Stimulated activated CD4-positive, alpha-beta T cell treated with anti-CD3 and anti-CD28 coated beads, Interleukin-12 subunit alpha, Interleukin-12 subunit beta, amount 100 ng/mL, for 24 hours (primary cell): ENCODE measurements at places on chromosomes 1 and 21.

DNA sequence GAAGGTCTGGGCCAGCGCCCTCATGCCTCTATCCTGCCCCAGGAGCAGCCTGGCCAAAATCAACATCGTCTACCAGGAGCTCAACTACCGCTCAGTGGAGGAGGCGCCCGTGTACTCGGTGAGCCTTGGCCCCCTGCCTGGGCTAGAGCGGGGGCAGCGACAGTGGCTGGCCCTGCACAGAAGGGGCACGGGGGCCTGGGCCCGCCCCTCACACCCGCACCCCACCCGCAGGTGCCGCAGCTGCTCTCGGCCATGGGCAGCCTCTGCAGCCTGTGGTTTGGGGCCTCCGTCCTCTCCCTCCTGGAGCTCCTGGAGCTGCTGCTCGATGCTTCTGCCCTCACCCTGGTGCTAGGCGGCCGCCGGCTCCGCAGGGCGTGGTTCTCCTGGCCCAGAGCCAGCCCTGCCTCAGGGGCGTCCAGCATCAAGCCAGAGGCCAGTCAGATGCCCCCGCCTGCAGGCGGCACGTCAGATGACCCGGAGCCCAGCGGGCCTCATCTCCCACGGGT is 10.8 kb downstream of the SCNN1D start:
- no peak for DNase-seq

DNA sequence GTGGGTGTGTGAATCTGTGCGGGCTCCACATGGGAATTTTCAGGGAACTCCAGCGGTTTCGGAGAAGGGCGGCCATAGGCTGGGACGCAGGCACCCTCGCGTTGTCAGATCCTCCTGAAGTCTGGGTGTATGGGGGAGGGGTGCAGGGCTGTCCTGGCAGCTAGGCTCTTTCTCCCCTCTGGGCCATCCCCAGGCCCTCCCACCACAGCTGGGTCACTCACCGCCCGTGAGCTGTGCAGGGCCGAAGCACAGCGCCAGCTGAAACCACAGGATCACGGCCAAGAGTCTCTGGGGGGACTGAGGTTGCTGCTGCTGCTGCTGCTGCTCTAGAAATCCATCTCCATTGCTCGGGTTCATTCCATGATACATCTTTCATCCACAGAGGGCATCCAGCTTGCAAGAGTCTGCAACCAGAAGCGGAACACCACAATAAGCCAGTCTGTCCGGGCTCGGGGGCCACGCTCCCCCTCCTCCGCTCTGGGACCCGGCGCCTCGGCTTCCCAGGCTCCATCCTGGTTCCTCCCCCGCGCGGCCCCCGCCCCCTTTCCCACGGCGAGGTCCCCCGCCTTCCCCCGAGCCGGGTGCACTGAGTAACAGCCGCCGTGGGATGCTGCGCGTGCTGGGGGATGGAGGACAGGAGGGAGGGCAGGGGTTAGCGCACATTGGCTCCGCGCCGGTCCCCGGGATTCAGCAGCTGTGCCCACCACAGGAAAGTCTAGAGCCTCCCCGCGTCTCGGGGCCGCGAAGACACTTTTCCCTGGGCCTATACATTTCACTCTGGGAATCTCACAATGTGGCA is 720 bp downstream of the SUSD4 start:
- peak; percentile 3 for DNase-seq

DNA sequence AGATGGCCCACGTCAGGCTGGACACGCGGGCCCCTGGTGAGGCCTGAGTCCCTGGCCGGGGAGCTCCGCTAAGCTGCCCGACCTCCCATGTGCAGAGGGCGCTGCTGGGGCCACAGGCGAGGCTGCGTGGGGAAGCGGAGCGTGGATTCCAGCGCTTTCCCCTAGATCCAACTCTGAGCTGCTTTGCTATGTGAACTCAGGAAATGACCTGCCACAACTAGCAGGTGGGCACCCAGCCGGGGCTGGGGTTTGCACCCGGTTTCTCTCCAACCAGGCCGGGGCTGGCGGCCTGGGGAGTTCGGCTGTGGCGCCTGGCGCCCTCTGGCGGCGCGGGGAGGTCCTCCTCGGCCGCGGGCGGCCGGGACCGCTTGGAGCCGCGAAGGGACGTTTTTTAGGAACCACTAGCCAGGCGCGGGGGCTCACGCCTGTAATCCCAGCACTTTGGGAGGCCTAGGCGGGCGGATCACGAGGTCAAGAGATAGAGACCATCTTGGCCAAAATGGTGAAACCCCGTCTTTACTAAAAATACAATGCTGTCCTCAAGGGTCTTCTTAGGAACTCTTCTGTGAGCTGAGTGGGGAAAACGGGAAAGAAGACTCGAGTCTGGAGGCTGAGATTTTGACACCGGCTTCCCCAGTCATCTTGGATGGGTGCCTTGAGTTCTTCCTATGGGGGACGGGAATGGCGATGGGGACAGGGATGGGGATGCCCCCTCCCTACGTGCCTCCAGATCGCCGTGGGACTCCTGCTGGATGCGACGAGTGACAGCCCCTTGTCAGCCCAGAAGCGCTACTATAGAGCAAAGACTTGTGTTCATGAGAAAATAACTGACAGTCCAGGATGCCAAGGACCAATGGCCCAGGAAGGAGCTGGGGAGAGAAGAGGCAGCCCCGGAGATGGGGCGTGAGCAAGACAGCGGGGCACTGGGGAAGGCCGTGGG is 12.6 kb downstream of the PYCR2 start:
- peak; percentile 42 for DNase-seq

GRCh38 chr1:22662318-22662717 is 9.3 kb downstream of the C1QB start:
- DNase-seq: no peak

GRCh38 chr1:150151291-150152181 is 1.8 kb downstream of the PLEKHO1 start:
- peak; percentile 23 for DNase-seq

DNA sequence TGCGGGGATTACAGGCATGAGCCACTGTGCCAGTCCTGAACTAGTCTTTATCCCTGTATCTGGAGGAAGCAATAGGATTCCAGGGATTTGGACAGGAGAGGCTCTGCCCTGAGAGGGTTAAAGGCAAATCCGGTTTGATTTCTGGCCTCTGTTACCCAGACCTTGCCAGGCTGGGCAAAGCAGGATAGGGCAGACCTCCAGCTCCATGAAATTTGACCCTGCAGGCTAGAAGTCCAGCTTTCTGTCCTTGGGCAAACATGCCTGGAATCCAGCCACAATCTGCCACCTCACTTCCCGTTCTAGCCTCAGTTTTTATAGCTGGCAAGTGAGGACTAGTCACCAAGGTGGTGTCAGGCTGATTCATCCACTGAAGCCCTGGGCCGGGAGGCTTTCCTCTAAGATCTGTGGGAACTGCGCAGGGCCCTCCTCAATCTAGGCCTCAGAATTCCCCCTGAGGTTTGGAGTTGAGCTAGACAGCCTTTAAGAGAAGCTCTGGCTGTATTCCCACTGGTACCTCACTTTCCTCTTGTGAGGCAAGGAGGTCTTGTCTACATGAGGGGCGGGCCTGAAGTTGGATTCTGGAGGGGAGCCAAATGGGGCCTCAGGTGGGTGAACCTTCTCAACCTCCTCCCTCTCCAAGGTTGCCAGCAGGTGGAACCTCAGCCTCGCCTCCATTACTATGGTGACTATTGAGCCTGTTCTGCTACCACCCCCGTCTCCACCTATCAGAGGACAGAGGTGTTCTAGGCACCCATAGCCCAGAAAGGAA is 7.0 kb upstream of the P3R3URF start:
- DNase-seq: no peak

DNA sequence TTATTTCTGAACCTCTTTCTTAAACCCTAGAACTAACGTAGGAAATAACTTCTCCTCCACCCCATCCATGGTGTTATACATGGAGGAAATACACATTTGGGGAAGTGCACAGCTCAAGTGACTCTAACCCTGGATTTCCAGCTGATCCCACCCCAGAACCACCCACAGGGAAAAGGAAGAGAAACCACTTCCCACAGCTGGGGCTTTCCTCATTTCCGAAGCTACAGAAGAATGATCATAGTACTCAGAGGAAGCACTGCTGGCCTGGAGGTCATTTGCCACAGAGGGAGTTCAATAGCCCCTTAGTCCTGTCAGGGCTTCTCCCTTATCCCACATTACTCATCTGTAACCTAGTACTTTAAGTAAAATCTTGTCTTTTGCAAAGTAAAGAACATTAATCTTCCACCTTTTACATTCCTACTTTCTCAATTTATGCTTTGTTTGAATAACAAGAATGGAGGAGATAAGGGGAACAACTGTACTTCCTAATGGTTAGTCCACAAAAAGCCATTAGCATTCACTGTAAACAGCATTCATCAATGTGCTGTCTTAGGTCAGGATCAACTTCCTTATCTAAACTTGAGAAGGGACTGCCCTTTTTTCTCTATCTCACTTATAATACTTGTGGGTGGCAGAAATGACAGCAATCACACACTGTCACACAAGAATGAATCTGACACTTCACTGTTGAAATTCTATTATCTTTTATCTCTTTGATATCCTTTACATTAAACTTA is 63.0 kb upstream of the RGS1 start:
- DNase-seq: no peak
